ENCODE measurements at places on chromosomes 6 and 20. TPM values are rescaled to one million over a fixed set of nuclear protein-coding genes. Genes with fewer than 3 reads are reported as not detected.
A peak's percentile ranks its signal among the peaks of the same experiment; 100 is the strongest.

The PAK1IP1 gene
- 10.4 TPM for total RNA-seq

The GLP1R gene
- total RNA-seq, result 5.8 TPM

The MRPL14 gene
- total RNA-seq, result 44.1 TPM

The ADGRG6 gene
- total RNA-seq, result 9.2 TPM

GRCh38 chr6:9628819-9629218 is 786.1 kb downstream of the TFAP2A start:
- no peak for DNase-seq

DNA sequence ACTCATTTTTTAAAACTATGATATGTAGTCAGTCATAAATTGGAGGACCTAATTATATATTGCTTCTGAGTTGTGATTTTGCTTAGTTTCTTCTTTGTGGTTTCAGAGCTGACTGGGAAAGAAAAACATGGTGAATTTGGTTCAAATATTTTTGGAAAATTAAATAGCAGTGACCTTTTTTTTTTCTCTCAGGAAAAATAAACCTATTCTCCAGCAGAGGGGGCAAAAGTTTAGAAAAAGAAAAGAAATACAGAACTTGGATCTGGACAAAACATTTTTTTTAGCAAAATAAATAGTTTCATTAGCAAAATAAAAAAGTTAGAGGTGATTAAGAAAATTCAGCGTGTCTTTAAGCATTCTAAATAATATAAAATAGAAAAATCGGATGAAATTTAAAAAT is 10.2 kb downstream of the COL10A1 start:
- DNase-seq, result no peak

DNA sequence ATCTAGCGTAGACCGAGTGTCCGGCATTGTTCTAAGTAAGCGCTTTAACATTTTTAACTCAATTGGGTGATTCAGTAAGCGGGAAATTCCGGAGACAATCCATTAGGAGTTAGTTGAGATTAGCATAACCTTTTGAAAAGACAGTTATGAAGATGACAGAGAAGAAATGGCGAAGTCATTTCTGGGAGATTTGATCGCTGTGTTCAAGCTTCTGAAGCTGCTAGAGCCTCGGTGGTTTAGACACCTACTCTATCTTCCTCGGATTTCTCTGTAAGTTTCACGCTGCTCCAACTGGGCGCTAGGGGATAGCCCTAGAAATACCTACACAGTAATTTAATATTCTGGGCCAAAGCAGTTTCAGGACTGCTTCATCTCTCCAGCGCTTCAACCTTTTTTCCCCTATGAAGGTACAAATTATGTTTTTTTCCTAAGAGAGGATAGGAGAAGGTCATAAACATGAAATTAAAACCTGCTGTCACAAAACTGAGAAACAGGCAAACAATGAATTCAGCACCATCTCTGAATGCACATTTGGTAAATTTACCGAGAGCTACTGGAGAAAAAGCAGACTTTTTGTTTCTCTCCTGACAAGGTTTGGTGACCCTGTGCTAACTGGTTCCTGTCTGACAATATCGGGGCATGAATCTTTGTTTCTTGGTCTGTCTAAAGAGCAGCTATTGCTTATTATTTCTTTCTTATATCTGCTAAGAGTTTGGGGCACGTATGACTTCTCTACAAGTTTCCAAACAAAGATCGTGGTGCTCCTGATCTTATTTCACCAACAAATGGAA is 22.4 kb downstream of the ZNF311 start:
- DNase-seq, result no peak

- peak; percentile 13 for DNase-seq
Observed at GRCh38 chr20:48011025-48011424, 225.7 kb upstream of the SULF2 start.

Measured in right atrium auricular region (tissue), 2 donors.